ENCODE measurements at places on chromosomes 11 and 22. TPM values are rescaled to one million over a fixed set of nuclear protein-coding genes. Genes with fewer than 3 reads are reported as not detected.

The LARGE2 gene
- total RNA-seq: not detected

The TMEM132A gene
- total RNA-seq: 22.2 TPM

The VSTM5 gene
- not detected for total RNA-seq

The MAPK8IP2 gene
- total RNA-seq: 2.7 TPM

The OR8B8 gene
- not detected for total RNA-seq

The FXYD2 gene
- not detected for total RNA-seq

The OVOL1 gene
- not detected for total RNA-seq

The DLG2 gene
- 1.6 TPM for total RNA-seq

The SMC1B gene
- not detected for total RNA-seq

The GAL3ST1 gene
- 0.12 TPM for total RNA-seq

The BTG4 gene
- total RNA-seq: not detected

The CDC42EP2 gene
- 79.6 TPM for total RNA-seq

The OR10A3 gene
- total RNA-seq: not detected

The PATE1 gene
- not detected for total RNA-seq

The APOA4 gene
- not detected for total RNA-seq

The RIC3 gene
- total RNA-seq: not detected

The FOLR1 gene
- not detected for total RNA-seq

The IFT27 gene
- 24.2 TPM for total RNA-seq

The CLCF1 gene
- total RNA-seq: 12.0 TPM

The POLR2L gene
- 256 TPM for total RNA-seq

The ANGPTL5 gene
- total RNA-seq: not detected

The TAF1D gene
- total RNA-seq: 71.5 TPM

The RTN4R gene
- 1.2 TPM for total RNA-seq

The OR4D5 gene
- not detected for total RNA-seq

The AIFM3 gene
- total RNA-seq: 1.1 TPM

The FGF3 gene
- total RNA-seq: not detected

The PHF21B gene
- total RNA-seq: not detected

Measured in pericardium fibroblast (primary cell).